NCI-H1048 (cell line): ENCODE measurements at places on chromosomes 16 and 17.

- DNase-seq, result no peak
Measured at GRCh38 chr16:23901178-23902033, 65.6 kb downstream of the PRKCB start.

- DNase-seq, result no peak
Measured at GRCh38 chr17:1304962-1305563, 25.6 kb downstream of the TRARG1 start.

DNA sequence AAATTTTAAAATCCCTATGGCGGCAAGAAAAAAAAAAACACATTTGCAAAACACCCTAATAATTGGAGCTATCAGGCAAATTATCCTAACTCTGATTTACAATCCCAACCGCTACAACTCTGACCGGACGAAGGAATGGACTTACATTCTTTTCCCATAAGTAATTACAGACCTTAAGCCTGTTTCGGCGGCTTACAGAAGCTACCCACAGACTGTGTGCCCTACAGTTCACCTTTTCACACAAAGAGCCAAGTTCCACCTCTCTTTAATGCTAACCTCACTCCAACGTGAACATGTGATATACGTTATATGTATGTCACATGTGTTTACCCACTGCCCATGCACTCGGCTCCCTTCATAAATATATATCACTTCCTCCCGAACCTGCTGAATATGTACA is 8.7 kb upstream of the MEAK7 start:
- DNase-seq, result no peak

- no peak for DNase-seq
Measured at GRCh38 chr17:81437191-81437651, 42.0 kb downstream of the BAHCC1 start.

GRCh38 chr16:86064431-86065250 is 165.7 kb downstream of the IRF8 start:
- DNase-seq, result no peak

DNA sequence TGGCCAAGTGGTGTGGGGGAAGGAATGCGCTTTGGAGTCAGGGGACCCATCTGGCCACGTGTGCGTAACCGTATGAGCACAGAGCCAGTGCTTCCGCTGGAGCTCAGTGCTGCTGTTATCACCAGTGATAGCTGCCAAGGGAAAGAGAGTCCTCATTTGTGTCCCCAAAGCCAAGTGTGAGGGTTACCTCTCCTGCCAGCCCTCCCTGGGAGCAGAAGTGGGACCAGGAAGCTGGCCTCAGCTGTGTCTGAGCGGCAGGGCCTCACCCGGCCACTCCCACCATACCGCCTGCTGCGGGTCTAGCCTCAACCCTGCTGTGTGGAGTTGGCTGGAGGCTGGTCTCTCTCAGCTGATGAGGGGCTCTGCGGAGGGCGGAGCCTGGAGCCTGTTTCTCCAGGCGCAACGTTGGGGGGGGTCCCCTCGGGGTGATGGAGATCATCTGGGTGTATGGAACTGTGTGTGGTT is 44.5 kb downstream of the MEAK7 start:
- no peak for DNase-seq

GRCh38 chr16:466651-467050 is 41.2 kb downstream of the RAB11FIP3 start:
- DNase-seq, result no peak

GRCh38 chr16:74160759-74161158 is 135.9 kb upstream of the PSMD7 start:
- DNase-seq, result no peak

DNA sequence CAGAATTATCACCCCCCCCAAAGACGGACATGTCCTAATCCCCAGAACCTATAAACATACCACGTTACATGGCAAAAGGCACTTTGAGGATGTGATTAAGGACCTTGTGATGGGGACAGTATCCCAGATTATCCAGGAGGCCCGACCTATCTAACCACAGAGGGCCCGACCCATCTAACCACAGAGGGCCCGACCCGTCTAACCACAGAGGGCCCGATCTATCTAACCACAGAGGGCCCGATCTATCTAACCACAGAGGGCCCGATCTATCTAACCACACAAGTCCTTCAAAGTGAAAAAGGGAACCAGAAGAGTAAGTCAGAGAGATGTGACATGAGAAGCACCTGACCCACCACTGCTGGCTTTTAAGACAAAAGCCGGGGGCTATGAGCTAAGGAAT is 56.8 kb downstream of the ANKFY1 start:
- DNase-seq, result no peak

DNA sequence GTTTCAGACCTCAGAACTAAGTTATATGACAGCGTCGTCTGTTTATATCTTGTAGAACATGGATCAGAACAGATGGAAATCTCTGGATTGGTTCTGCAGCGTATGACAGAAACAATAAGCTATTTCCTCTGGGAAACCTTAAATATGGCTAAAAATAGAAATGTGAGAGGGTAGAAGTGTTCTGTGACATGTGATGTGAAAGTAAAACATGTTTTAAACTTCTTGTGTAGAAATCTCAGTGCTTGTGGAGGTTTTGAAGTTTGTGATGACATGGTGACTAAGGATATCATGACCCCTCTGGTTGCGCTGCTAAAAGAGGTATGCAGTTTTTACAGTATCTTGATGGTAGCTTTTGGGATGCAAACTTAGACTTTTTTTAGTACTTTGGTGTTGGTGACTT is 2.8 kb downstream of the HEATR3 start:
- DNase-seq, result no peak

GRCh38 chr16:29712809-29713208 is 33.0 kb downstream of the C16orf54 start:
- DNase-seq, result no peak

DNA sequence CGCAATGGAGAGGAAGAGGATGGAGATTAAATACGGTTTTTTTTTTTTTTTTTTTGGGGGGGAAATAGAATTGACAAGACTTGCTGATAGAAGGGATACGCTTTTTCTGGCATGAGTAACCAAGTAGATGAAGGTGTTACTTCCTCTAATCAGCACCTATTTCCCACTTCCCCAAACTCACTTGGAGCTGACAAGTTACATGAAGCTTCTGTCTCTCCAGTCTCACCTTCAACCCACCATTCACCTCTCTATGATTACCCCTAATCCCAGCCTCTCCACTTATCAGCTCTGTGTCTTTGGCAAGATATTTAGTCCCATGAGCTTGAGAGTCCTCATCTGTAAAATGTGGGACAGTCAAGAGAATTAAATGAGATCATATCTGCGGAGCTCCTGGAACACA is 185.9 kb upstream of the HS3ST3A1 start:
- DNase-seq, result no peak

- no peak for DNase-seq
Measured at GRCh38 chr17:40960144-40960543, 6.6 kb downstream of the KRT39 start.

GRCh38 chr16:52558448-52558847 is 11.5 kb upstream of the TOX3 start:
- no peak for DNase-seq

GRCh38 chr17:4786516-4786915 is 352 bp upstream of the VMO1 start:
- no peak for DNase-seq

DNA sequence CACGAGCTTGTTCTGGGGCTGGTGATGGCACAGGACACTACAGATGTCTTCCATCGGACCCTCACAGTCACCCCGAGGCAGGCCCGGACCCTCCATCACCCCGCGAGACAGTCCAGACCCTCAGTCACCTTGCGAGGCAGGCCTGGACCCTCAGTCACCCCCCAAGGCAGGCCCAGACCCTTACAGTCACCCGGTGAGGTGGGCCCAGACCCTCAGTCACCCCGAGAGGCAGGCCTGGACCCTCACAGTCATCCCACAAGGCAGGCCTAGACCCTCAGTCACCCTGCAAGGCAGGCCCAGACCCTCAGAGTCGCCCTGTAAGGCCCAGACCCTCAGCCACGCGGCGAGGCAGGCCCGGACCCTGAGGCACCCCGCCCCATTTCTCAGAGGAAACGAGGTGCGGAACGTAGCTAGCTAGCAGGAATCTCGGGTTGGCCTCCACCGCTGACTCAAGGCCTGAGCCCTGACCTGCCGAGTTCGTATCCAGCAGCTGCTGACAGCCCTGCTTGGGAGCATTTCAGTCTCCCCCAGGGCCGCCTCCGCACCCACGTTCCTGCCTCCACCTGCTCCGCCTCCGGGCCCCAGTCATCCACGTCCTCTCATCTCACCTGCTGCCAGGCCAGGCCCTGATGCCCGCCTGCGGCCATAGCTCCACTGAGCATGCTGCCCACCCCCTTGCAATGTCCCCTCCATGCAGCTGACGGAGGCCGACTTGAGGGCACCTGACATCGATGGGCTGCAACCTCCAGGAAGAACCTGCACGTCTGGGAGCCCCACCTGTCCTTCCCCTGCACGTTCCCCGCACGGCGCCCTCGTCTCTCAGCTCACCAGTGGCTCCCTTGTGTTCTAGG is 28.7 kb downstream of the RPH3AL start:
- DNase-seq, result no peak

GRCh38 chr16:49348408-49349176 is 25.0 kb upstream of the C16orf78 start:
- no peak for DNase-seq

DNA sequence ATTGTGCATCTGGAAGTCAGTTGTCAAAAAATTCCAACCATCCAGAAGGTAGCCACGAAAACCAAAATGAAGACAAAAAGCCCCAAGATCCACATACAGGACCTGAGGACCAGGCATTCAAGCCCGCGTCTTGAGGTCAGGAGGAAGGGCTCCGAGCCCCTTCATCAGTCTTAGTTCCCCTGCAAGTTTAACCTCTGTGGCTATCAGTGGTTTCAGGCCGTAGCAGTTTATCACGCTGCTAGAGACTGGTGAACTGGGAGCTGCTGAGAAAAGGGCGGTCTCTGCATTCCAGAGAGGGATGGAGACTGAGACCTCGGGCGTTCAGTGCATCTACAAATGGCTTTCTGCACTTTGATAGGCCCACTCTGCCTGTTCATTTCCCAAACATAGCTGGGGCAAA is 70.6 kb downstream of the IRF8 start:
- DNase-seq, result no peak

DNA sequence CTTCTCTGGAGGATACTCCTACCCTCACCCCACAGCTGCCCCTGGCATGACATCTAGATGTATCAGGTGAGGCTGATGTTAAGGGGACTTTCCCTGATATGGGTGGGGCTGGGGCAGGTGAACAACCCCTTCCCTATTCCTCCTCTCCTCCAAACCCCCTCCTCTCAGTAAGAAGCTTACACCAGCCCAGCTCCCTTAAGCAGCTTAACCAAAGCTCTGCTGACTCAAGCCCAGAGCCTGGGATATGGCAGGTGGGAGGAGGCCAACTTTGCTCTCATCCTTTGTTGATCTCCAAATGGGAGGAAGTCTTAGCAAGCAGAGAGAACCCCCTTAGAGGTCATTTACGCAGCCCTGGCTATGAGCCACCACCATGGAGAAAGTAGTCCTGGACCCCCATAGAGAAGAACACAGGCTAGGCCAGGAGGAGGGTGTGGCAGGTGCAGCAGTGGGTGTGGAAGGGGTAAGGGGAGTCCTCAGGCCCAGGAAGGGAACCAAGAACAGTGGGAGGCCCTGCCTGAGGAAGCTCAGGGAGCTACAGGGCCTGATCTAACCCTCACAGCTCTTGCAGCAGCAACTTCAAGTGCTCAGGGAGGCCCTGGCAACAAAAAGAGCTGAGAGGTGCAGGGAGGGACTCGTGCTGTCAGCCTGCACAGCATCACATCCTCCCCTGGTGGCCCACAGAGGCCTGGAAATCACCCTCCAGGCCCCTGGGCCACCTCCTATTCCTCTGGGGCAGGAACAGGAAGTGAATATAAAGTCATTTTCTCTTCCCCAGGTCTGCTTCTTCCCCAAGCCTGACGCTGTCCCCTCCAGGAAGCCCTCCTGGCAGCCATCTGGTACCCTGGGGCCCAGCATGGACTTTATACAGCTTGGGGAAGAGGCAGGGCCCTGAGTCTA is 2.9 kb downstream of the UNC119 start:
- DNase-seq, result no peak

GRCh38 chr16:83302853-83303252 is 504.9 kb upstream of the HSBP1 start:
- DNase-seq, result no peak

DNA sequence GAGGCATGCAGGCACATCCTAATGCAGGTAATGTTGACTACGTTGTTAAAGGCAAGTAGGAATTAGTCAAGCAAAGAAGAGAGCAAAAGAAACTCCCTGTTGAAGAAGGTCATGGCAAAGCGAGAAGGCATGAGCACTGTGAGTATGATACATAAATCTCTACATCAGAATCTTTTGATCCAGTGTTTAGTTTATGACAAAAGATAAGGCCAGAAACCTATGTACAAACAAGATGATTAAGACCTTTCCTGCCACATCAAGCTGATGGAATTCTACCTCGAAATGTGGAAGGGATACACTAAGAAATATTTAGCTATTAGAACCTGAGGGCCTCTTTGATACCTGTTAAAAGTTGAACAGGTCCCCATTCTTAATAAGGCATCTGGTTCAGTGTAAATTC is 20.2 kb downstream of the SYCE1L start:
- no peak for DNase-seq

DNA sequence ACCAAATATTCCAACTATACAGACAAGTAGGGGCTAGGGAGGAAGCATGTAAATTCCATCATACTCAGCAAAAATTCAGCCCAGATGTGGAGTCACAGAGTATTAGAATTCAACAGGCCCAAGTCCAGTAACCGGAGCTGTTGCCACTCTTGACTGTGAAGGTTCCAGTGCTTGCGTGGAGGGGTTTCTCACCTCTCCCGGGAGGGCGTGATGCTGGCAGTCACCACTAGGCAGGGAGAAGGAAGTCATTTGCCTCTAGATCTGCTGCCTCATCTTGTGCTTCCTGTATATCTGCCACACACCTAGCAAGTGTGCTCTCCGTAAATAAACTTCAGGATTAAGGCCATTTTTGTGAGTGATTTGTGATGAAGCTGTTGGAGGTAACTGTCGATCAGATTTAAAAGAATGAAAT is 1.0 kb upstream of the CKLF start:
- no peak for DNase-seq

DNA sequence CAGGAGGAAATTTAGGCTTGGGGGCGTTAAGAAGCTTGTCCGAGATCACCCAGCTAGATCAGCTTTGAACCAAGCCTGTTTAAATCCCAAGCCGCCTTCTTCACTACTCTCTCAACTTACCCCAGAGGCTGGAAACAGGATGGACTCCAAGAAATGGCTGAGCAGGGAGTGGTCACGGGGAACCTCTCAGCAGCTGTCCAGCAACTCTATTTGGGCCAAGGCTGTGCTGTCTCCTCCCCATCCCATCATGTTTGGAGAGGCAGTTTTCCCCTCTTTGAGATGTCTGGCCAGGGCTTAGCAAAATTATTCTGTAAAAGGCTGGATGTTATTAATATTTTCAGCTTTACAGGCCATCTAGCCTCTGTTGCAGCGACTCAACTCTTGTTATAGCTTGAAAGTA is 305.7 kb downstream of the RBFOX1 start:
- no peak for DNase-seq

GRCh38 chr16:9457215-9457614 is 365.8 kb downstream of the HAPSTR1 start:
- DNase-seq, result no peak
